ENCODE measurements at places on chromosomes 1 and 21.

GRCh38 chr1:92922356-92923035 is 38.8 kb downstream of the DIPK1A start:
- DNase-seq, result no peak

DNA sequence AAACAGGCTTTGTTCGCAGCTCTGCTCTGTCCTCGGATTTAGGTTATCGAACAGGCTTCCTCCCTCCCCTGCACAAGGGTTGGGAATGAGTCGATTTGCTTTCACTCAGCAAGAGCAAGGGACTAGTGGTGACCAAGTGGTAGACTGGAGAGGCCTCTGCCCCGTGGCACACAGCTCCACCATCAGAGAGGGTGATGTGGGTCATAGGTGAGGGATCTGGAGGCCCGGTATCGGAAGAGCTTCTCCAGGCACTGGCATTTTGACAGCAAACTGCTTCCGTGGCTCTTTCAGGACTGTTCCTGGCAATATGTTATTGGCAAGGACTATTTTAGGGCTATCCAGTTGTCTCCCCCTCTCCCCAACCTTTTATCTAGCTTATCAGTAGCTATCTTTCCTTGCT is 3.1 kb upstream of the ELF3 start:
- no peak for DNase-seq

DNA sequence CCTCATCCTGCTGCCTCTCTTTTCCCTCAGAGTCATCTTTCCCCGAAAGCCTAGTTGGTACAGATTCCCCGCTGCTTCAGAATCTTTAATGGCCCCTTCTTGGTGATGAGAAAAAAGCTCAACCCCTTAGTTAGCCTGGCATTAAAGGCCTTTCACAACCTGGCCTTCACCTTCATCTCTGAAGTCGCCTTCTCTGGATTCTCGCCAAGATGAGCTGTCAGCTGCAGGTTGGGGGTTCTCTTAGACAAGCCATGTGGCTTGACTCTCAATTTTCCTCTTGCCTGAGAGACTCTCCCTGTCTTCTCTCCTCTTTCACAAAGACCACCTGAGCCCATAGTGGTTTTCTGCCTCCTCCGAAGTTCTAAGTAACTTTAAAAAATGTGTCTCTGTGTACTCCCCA is 15.5 kb upstream of the DISC1 start:
- no peak for DNase-seq

GRCh38 chr1:91283421-91283726 is 121.3 kb downstream of the HFM1 start:
- no peak for DNase-seq

DNA sequence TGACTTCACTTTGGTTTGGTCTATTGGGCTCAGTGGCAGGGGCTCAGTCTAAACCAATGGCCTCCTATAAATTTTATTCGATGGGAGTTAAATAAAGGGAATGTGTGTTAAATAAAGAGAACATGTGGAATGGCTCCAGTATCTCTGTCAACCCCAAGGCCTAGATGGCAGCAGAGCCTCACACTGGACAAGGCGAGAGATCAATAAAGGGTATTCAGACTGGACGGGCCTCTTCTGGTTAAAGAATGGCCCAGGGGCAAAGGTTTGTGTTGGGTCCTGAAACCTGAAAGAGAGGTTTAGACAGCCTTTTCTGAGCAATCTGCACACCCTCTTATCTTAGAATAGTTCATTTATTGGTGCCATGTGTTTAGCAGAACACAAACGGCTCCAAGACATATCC is 34.7 kb downstream of the SH3BP5L start:
- no peak for DNase-seq

- no peak for DNase-seq
These were observed 525.3 kb downstream of the KIF26B start for GRCh38 chr1:245679821-245680780.

DNA sequence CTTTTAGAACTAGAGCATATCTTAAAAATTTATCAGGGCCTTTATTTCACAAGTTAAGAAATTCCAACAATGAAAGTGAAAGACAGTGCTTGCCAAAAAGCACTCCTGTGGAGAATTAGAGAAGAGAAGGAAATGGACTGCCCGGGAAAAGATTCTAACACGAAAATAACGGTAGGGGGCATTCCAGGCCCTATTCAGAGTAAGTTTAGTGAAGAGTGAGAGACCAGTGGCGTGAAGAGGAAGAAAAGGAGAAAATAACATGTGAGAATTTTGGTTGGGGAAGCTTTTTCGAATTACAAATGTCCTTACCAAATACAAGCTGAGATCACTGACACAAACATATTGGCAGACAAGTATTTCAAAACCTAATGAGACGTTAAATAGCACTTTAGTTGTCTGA is 38.4 kb upstream of the RBM34 start:
- no peak for DNase-seq

DNA sequence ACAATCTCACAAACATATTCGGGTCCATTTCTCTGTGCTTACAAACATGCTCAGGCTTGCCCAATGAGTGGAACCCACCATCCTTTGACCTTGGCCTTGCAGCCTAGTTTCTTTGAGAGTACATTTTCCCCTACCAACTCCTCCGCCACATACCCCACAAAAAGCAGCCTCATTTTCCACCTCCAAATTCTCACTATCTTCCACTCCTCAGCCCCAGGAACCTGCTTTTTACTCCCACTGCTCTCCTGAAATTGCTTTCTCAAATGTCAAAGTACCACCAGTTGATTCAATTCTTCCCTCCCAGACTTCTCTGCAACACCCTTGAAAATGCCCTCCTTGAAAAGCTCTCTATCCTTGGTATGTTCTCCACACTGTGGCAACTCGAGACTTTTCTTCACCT is 103.8 kb downstream of the RUNX1 start:
- DNase-seq, result no peak

Data from kidney glomerular epithelial cell (primary cell).